ENCODE measurements at places on chromosomes 1 and 21.
A peak's percentile ranks its signal among the peaks of the same experiment; 100 is the strongest.

GRCh38 chr1:178477841-178478240 lies 18.9 kb downstream of the CLEC20A start:
- no peaks in the 10 kb centered on the region for H3K4me1 ChIP-seq
- no peaks in the 10 kb centered on the region for H3K27me3 ChIP-seq
- no peak overlapping the region for H3K4me3 ChIP-seq
- no peak overlapping the region for H3K27ac ChIP-seq
- peaks cover 16% of the 10 kb centered on the region for H3K36me3 ChIP-seq
- DNase-seq: no peak

GRCh38 chr1:55338448-55338820 lies 123.3 kb upstream of the USP24 start:
- no peak overlapping the region for H3K27ac ChIP-seq
- H3K4me3 ChIP-seq: no peak overlapping the region
- no peak for DNase-seq
- no peaks in the 10 kb centered on the region for H3K36me3 ChIP-seq

DNA sequence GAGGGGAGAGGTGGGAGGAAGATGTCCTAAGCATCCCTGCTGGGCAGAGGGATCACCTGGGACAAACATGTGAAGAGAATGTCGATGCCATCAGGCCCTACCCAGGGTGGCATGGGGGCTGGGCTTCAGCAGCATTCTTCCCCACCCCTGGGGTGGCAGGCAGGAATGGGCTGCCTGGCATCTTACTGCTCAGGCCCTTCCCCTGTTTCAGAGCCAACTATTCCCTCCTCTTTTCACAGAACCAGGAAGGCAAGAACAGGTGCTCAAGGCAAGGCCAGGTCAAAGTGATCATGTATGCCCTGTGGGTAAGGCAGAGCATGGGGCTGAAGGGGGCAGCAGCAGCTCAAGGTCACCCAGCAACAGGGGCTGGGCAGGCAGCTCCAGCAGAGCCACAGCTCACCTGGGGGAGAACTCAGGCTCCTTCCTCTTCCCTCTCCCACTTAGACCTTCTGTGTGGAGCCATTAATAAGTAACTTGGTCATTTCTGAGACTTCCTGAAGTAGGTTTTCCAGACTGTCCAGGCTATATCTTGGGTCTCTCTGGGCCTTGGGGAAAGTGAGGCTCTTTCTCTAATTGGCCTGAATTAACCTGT lies 56.4 kb downstream of the ELK4 start:
- DNase-seq: no peak
- H3K4me1 ChIP-seq: no peaks in the 10 kb centered on the region
- no peak overlapping the region for H3K4me3 ChIP-seq
- H3K27ac ChIP-seq: no peak overlapping the region
- no peaks in the 10 kb centered on the region for H3K27me3 ChIP-seq

- no peak overlapping the region for H3K4me3 ChIP-seq
- H3K27ac ChIP-seq: no peak overlapping the region
- H3K27me3 ChIP-seq: no peaks in the 10 kb centered on the region
- no peaks in the 10 kb centered on the region for H3K4me1 ChIP-seq
- H3K36me3 ChIP-seq: no peaks in the 10 kb centered on the region
Measured at GRCh38 chr1:97010566-97011264, 289.1 kb downstream of the PTBP2 start.

DNA sequence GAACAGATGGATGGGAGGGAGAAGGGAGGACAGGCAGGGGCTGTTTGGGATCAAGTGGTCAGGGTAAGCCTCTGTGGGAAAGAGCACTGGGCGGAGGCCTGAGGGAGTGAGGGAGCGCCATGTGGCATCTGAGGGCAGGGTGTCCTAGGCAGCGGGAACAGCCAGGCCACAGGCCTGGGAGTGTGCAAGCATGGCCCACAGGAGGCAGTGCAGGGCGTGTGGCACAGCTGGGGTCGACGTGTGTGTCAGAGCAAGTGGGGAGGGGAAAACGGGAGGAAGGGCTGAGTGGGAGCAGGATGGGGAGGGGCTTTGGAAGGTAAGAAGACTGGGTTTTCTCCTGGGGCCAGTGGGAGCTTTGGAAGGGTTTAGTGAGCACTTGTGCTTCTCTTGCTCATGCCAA lies 143.4 kb downstream of the SYF2 start:
- DNase-seq: no peak
- H3K27ac ChIP-seq: no peak overlapping the region
- H3K4me3 ChIP-seq: no peak overlapping the region
- H3K36me3 ChIP-seq: no peaks in the 10 kb centered on the region
- H3K27me3 ChIP-seq: no peaks in the 10 kb centered on the region

GRCh38 chr1:115782571-115783281 lies 14.2 kb upstream of the CASQ2 start:
- H3K27ac ChIP-seq: no peak overlapping the region
- H3K4me1 ChIP-seq: peaks cover 10% of the 10 kb centered on the region
- H3K4me3 ChIP-seq: no peak overlapping the region
- no peaks in the 10 kb centered on the region for H3K36me3 ChIP-seq

DNA sequence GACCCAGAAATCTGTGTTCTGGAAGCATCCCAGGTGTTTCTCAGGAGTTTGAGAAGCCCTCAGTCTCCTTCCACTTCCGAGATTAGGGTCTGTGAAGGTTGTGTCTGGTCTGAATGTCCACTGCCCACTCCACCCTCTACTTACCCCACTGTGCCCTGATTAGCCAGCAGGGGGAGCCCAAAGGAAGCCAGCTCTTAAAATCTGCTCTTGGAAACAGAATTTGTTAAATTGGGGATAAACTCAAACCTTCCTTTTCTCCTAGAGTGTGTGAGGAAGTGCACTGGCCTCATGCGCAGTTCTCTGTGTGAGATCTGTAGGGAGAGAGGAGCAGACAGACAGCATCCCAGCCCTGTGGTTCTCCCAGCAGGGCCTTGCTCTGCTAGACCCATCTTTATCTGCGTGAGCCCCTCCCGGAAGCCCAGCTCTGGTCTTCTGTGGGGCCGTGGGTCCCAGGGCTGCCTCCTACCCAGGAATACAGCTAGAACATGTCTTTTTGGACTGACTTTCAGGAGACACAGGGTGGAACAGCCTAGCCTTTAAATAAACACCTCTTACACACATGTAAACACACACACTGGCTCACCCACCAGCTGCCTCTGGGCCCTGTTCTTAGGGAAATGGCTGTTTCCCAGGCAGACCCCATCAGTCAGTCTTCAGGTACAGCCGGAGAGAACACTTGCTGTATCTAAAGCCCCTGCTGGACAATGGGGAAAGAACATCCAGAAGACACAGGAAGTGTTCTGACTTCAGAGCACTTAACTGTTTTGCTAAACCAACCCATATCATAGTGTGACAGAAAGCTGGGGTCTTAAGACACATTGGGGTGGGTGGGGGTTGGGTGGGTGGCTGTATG lies 52.2 kb downstream of the SMYD2 start:
- peaks cover 18% of the 10 kb centered on the region for H3K4me1 ChIP-seq
- peak overlapping the region; percentile 0 for H3K27ac ChIP-seq
- H3K36me3 ChIP-seq: no peaks in the 10 kb centered on the region
- H3K4me3 ChIP-seq: no peak overlapping the region

GRCh38 chr1:112673592-112674439 lies 643 bp upstream of the MOV10 start:
- peaks cover 30% of the 10 kb centered on the region for H3K4me1 ChIP-seq
- H3K27ac ChIP-seq: peak overlapping the region; percentile 93
- no peaks in the 10 kb centered on the region for H3K27me3 ChIP-seq
